ENCODE measurements at places on chromosomes 16 and 17.

DNA sequence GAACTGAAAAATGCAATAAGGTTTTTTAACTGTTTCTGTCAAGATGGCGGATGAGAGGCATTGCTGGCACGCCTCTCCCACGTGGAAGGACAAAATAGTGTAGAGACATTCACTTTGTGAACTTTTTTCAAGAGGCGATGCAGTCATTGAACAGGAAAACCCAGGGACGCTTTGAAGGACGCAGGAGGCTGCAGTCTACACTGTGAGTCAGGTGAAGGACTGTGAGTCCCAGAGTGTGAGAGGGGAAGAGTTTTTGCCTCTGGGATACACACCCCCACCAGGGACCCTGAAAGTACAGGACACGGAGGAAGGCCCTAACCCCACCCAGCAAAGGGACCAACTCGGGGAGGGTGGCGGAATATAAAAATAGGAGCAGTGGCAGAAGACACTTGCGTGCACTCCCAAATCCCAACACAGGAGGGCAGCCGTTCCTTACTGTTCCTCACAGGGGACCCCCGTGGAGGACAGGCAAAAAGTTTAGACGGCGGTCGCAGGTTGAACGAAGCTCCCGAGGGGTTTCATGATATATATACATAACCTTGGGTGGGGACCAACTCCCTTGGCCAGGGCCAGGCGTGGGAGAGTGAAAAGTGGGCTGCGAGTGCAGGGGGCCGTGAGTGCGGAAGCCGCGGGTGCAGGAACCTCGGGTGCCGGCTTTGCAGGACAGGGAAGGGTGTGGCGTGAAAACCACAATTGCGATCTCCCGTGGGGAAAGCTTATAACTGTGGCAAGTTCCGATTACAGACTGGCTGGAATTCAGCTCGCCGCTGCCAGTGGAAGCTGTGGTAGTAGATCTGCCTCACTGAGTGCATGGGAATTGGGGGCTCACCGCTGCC, 82.0 kb upstream of the ALOX12 start:
- DNase-seq, result no peak

DNA sequence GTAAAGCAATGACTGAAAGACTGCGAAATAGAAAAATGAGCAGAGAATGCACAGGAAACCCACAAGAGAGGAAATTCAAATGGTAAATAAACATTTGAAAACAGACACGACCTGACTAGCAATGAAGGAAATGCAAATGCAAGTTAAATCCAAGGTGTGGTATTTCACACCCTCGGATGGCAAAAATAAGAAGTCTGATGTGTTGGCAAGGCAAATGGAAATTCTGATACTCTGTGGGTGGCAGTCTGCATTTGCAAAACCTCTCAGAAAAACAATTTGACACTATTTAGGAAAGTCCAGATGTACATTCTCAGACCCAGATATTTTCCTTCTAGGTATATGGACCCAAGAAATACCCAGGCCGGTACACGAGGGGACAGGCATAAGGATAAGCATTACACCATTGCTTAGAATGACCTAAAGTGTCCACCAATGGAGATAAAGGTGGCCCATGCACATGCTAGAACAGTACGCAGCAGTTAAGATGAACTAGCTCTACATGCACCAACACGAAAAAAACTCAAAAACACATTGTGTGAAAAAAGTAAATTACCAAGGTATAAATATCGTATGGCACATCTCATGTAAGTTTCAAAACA, 116.7 kb downstream of the GAS7 start:
- DNase-seq, result no peak

GRCh38 chr16:88358023-88358420, 24.7 kb upstream of the ZNF469 start:
- no peak for DNase-seq

- DNase-seq, result no peak
These were observed 14.1 kb upstream of the G6PC1 start for GRCh38 chr17:42886283-42887176.

DNA sequence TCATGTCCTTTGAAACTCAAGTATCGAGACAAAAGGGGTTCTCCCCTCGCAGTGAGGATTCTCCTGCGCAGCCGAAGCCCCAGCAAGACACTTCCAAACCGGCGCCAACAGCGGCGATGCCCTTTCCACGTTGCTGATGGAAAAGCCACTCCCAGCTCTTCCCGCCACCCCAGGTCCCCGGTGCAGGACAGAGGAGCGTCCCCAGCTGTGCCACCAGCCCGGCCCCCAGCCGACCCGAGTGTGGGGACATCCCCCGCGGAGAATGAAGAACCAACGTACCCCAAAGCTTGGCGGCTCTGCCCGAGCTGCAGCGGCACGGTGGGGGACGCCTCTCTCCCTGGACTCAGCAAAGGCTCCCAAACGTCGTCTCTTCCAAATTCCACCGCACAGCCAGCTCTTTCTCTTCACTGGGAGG, 573 bp downstream of the CHST6 start:
- no peak for DNase-seq

DNA sequence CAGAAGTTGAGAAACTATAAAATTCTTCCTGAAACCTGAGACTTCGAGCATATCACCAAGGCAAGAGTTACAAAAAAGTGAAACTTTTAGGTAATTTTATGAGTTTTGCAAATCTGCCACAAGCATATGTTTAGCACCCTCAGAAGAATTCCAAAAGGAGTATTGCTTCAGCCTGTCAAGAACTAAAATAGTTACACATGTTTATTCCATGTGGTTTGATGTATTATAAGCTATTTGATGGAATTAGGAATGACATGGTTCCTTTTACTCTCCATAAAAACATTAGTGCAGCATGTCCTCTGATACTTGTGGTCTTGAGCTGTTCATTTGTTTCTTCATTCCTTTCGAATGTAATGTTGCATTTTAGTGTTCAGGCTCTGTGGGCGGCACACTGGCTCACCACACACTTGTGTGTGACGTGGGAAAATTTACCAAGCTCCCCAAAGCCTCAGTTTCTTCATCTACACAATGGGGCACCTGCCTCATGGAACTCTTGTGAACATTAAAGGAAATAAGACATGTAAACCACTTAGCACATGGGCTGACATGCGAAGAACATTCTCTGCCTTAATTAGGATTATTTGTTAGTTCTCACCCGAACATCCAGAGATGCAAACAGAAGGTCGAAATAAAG, 204.2 kb upstream of the FOXF1 start:
- DNase-seq, result no peak
